ENCODE measurements at places on chromosomes 3 and 15.

GRCh38 chr3:94301366-94301765 lies 238.5 kb downstream of the NSUN3 start:
- peak; percentile 27 for DNase-seq

- no peak for DNase-seq
Observed at GRCh38 chr3:464255-464654, 267.7 kb downstream of the CHL1 start.

DNA sequence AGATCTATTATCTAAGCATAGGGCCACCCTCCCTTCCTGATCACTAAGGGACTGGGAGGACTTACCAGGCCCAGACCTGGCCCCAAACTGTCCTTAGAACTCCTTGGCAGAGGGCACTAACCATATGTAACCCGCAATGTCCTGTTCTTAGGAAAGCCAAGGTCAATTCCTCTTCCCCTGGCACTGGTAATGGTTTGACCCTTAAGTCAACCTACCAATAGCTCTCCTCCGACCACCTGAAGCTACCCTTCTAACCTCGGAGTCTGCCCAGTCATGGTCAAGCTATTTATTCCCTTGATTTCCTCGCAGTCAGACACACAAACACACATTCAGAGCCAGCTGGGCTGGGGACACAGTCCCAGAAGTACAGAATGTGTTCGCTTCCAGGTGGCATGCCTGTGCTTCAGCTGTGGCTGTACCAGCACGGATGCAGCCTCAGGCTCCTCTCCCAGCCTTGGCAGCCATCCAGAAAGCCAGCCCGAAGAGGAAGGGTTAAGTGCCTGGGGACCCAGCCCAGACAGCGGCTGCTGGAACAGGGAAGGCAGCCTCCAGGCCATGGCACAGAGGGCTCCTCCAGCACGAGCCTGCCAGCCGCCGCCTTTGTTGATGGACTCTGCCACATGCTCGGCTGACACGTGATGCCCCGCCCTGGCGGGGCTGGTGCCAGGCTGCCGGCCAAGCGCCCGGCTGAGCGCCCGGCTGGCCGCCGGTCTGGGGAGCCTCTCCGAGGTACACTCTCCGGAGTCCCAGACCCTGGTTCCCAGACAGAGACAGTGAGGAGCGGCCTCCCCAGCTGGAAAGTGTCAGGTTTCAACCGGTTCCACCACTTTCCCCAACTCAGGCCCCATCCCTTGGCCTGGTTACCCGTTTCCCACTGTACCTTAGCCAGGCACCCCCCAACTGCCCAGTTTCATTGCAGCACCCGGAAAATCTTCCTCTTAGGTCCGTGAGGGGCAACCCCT lies 5.5 kb downstream of the BMF start:
- DNase-seq = no peak

DNA sequence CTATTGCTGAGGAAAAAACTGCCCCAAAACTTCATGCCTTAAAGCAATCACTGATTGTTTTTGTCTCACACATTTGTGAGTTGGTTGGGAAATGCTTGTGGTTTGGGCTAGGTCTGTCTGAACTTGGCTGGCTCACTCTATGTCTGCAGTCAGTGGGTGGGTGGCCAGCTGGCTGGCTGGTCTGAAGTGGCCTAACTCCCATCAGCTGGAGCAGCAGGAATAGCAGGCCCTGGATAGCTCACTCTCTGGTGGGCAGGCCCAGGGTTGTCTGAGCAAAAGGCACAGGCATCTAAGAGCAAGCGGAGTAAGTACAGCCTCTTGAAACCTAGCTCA lies 37.7 kb upstream of the PRR20G start:
- DNase-seq = no peak

- no peak for DNase-seq
Observed at GRCh38 chr3:134441321-134441720, 44.5 kb downstream of the ANAPC13 start.

Data from stromal cell of bone marrow (primary cell).